ENCODE measurements at places on chromosomes 1 and 21.

GRCh38 chr1:171751221-171751620 is 9.4 kb upstream of the VAMP4 start:
- no peak for DNase-seq

- DNase-seq = no peak
These were observed 232.0 kb upstream of the KCNK2 start for GRCh38 chr1:214850432-214851050.

- DNase-seq = no peak
These were observed 1407.2 kb downstream of the MRPL39 start for GRCh38 chr21:24200052-24200451.

- no peak for DNase-seq
These were observed 371 bp downstream of the ARID1A start for GRCh38 chr1:26696119-26696653.

- no peak for DNase-seq
These were observed 262.0 kb downstream of the TNR start for GRCh38 chr1:175481126-175482070.
